ENCODE measurements at places on chromosomes 2 and 18.
A peak's percentile ranks its signal among the peaks of the same experiment; 100 is the strongest.

DNA sequence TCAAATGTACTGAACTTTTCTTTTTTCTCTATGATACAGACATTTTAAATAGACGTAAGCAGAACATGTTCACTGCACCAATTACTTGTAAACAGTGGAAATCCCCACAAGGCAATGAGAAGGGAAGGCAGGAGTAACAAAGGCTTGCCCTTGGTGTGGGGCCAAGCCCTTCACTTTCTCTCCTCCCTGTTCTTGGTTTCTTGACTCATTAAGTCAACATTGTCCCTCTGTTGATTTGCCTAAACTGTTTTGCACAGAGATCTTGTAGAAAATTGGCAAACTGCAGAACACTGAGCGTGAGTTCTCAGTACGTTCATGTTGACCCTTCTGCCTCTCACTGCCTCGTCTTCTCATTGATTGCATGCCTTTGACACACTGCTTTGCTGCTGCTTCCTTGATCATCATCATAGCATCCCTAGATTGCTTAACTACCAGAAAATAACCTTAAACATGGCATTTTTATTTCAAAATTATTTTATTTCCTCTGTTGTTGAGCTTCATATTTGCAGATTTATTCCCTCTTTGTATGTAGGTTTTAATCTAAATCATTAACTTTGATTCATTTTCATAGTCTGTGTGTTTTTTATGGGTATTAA is 257.7 kb downstream of the PTGR3 start:
- DNase-seq, result peak; percentile 97

- no peak for DNase-seq
Measured at GRCh38 chr2:192254444-192254843, 59.7 kb upstream of the TMEFF2 start.

DNA sequence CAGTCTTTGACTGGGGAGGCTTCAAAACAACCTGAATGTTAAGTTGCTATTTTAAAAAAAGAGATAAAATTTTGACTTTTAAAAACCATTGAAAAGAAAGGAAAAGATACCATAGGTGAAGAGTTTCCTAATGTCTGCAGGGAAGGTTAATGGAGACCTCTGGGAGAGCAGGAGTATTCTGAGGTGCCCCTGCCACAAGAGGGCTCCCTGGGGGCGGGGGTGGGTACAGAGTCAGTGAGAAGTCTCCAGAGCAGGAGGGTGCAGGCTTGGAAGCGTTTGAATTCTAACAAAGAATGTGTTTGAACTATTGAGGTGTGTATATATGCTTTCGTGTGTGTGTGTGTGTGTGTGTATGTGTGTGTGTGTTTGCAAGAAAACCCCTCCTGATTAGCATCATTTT is 46.7 kb upstream of the ST6GAL2 start:
- no peak for DNase-seq

DNA sequence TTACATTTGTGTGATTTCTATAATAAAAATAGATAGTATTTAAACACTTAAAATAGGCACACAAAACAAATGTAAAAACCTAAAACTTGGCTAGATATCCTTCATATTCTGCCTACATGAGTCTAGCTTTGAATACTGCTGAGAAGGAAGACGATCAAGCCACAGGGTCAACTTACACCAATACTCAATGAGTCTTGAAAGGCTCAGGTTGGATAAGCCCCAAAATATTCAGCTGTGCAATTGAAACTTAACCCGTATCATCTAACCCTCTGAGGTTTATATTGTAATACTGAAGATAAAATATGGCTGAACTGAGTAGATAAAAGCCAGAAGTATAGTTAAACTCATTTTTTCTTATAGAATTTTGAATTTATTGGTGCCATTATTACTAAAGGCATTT is 313.0 kb upstream of the NRXN1 start:
- DNase-seq, result no peak

DNA sequence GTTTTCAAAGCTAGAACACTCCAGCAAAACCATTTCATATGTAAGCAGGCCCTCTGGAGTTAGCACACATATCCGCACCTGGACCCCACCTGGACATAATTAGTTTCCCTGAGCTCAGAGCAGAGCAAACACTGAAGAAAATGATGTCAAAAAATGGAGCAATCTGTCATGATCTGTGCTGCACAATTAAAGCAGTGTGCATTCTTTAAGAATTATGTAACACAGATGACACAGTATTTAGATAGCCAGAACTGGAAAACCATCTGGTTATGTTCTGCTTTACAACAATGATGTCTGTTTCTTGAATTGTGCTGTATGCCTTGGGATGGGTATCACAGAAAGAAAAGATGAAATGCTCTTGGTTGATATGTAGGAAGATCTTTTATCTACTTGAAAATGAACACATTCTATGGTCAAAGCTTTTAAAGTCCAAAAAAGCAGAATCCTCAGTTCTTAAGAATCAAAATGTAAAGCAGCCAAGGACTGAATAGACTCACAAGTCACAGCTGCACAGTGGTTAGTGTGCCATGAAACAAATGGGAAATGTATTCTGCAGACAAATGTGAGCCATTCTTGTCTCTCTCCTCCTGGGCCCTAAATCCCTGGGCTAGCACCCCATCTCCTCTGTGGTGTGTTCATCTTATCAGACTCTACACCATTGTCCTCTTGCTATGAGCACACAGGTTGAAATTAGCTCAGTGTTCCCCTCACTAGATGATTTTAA is 36.8 kb downstream of the HRH4 start:
- no peak for DNase-seq

Measured in renal cortical epithelial cell (primary cell).